Muscle of back (tissue), 13 donors: ENCODE measurements at places on chromosomes 13 and 19.

GRCh38 chr19:28519952-28520861 lies 692.7 kb downstream of the UQCRFS1 start:
- no peak for DNase-seq

DNA sequence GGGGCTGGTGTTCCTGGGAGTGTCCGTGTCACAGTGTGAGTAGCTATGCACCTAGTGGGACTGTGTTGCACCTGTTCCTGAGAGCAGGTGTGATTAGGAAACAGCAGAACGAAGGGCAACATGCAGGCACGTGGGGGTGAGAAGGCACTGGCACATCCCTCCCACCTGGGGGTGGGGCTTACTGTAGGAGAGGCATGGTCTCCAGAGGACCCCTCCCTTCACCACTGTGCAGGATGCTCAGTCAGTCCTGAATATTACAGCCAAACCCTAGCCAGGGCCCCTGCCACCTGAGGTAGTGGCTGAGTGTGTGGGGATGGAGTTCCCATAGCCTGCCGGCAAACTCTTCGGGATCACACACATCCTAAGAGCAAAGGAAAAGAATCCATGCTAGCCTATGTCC lies 99.2 kb downstream of the ZDHHC20 start:
- no peak for DNase-seq

DNA sequence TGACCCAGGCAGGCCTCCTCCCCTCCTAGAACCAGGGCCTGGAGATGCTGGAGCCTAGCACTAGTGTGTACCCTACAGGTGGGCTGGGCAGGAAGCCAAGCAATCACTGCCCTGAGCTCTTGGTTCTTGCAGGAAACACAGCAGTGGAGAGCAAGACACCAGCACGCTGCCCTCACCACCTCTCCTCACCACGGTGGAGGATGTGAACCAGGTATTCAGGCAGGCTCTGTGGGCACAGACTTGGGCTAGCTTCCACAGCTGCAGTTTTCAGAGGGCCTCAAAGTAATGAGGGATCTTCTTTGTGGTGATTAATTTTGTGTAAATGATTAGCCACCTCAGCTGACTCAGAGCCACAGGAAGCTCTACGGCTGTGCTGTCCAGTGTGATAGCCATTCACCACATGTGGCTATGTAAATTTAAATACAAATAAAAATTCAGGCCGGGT lies 13.6 kb upstream of the GPI start:
- no peak for DNase-seq

- DNase-seq = no peak
These were observed 310.6 kb upstream of the MIR17HG start for GRCh38 chr13:91036886-91037285.

- peak; percentile 35 for DNase-seq
These were observed 5.9 kb upstream of the CACNG7 start for GRCh38 chr19:53903055-53903680.

DNA sequence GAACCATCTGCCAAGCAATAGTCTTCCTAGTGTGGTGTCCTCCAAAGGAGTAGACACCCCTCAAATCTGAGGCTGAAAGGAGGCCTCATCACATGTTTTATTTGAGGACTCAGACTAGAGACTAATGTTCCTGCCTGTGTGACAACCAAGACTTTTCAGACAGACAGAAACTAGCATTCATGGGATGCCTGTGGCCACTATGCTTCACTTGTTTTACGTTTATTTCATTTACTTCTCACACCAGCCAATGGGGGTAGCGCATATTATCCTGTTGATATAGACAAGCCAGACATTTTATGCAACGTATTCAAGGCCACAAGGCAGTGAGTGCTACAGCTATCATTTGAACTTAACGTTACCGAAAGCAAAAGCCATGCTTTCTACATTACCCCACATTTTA lies 391.7 kb upstream of the HTR2A start:
- DNase-seq = no peak

DNA sequence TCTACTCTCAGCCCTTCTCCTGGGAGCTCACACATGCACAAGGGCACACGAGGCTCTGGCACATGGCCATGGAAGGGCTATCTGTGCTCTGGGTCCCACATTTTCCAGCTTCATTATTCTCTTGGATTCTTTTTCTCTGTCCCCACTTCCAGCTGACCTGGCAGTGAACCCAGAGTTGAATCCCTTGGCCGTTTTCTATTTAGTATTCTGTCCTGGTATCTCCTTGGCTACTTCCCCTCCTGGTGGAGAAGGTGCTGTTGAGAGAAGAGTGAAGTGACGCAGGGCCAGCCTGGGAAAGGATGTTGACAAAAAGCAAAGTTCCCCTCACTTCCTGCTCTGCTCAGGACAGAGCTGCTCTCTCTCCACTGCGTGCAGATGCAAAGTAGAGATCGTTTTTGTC lies 303.1 kb downstream of the IRS2 start:
- no peak for DNase-seq

GRCh38 chr19:12350890-12351197 lies 14.6 kb downstream of the ZNF442 start:
- no peak for DNase-seq

DNA sequence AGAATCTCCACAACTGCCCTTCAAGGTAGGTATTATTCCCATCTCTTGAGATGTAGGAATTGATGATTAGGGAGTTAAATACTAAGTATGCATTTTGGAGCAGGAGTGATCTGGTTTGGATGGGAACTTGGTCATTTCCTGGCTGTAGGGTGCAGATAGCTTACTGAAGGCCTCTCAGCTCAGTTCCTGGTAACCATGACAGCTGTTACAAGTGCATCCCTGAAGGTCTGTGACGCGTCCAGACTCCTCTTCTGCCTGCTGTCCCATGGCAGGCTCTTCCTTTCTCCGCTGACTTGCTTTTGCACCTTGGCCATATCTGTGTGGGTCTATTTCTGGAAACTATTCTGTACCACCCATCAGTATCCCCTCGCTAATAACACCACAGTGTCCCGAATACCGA lies 387.8 kb downstream of the ZNF536 start:
- peak; percentile 39 for DNase-seq

GRCh38 chr19:34254698-34255432 lies 511 bp downstream of the GARRE1 start:
- peak; percentile 76 for DNase-seq

- peak; percentile 71 for DNase-seq
These were observed 6.0 kb downstream of the KANK2 start for GRCh38 chr19:11191273-11191755.

- peak; percentile 47 for DNase-seq
These were observed 15.6 kb upstream of the NBEA start for GRCh38 chr13:34926508-34926907.

GRCh38 chr19:3653865-3654513 lies 27.4 kb upstream of the CACTIN start:
- no peak for DNase-seq

DNA sequence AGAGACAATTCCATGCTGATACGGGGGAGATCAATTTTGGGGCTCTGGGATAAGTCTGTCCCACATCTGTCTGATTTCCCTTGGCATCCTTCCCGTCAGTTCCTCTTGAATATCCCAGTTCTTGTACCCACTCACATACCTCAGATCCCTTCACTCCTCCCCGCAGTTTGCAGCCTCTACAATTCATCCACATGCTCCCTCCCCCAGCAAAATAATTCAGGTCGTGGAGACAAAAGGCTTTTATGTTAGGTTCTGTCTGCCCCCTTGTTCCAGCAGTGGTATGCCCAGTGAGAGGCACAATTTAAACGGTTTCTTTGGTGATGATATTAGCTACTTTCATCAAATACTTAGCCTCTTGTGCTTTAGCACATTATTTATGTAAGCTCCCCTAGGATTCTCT lies 9.6 kb downstream of the RPS16 start:
- DNase-seq = no peak

DNA sequence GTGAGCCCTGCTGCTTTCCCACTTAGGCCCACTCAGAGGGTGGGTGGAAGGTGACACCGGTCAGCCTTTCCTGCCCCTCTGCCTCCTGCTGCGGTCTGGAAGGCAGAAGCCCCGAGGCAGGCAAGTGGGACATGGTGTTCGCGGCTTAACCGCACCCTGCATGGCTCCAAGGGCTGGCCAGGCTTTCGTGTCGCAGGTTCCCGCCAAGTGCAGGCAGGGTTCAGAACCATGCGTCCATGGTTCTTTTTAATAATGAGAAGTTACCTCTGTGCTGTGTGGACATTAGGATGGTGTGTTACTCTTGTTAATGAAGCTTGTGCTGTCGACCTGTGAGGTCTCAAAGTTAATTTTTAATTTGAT lies 986 bp downstream of the DGKH start:
- DNase-seq = no peak

DNA sequence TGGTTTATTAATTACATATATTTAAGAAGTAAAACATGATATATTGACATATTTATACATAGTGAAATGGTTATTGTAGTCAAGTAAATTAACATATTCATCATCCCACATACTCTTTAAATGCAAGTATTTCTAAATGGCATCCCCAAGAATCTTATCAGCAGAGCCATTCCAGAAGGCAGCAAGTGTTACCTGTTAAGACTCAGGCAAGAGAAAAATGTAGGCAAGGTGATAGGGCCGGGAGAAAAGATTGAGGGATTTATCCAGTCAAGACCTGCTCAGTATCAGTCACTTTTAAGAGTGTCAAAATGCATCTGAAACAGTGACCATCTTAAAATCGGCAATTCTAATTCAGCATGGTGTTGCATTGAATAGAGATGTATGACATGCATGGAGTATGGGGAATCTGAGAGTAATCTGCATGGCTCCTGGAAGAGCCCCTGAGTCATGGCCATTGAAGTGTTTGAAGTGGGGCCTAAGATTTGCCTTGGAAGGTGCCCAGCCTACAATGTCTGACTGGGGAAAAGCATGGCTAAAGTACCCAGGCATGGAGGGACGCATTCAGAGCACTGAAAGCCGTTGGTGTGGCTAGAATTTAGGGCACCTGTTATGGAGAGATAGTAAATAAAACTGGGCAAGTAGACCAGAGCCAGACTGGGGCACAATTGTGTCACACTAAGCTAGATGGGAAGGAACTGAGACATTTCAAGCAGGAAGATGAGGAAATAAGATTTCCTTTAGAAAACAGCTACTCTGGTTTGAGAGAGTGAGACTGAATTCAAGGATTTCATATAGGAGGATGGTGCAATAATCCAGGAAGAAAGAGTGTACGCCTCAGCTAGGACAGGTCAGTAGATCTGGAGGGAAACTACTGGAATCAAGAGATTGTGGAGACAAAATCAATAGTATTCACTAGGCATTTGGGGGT lies 25.0 kb upstream of the C1QTNF9B start:
- no peak for DNase-seq

DNA sequence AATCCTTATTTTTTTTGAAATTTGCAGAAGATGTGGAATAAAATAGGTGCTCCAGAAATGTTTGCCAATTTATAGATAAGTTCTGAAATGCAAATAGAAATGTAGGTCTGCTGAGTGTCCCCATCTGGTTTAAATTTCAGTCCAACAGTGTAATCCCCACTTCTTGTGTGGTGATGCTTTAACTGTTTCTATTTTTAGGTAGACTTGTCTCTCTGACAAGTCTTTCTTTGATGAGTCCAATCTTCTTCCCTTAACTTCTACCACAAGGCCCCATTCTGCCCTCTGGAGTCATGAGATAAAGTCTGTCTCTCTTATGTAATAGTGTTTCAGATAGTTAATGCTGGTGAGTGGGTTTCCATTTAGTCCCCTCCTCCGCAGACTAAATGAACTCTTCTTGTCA lies 390.4 kb downstream of the RFC3 start:
- peak; percentile 26 for DNase-seq

GRCh38 chr13:97011446-97012131 lies 17.3 kb upstream of the OXGR1 start:
- no peak for DNase-seq

DNA sequence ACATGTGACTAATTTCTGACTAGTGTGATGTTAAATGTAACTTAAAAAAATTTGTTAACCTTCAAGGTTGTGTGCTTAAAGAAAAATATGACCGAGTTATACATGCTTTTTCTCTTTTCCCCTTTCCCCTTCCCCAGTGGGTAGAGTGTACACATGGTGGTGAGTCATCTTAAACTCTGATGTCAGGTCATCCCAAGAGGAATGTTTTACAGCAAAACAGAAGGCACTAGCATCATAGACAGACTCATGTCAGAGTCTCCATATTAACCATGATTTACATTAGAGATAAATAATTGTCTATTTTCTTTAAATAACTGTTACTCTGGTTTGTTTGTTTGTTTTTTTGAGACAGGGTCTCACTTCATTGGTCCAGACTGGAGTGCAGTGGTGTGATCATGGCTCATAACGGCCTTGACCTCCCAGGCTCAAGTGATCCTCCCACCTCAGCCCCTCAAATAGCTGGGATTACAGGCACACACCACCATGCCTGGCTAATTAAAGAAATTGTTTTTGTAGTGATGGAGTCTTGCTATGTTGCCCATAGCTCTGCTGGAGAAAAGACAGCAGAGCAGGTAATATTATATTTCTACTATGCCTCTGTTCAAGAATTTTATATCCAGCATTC lies 160.4 kb upstream of the PCDH9 start:
- no peak for DNase-seq

DNA sequence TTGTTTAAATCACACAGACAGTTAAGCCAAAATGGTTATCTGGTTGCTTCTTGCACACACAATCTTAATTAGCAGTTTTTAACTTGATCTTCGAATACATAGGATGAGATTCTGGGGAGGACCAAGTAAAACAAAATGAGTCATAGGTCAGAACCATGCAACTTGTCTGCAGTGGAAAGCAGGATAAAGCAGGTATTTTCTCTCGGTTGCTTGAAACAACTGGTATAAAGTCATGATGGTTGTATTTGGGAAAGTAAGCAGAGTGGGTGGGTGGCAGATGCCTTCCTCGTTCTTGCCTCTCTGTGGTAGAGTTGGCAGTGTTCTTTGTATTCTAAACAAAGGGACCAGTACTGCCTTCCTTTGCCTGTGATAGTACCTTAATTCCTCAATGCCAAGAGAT lies 167.0 kb downstream of the COG6 start:
- DNase-seq = no peak

DNA sequence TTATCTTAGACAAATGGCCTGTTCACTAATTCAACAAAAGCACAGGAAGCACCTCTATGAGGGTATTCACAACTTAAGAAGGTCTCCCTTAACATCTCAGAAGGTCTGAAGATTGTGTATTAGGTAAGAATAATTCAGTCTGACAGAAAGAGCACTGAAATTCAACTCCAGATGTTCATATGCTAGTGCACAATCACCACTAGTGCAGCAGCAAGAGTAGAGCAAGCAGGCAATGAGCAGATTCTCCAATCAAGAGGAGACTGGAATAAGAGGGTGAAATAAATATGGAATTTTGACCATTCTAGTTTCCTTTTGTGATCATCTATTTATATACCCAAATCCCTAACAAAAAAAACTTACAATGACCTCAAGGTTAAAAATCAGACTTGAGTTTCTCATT lies 52.0 kb downstream of the MPHOSPH8 start:
- no peak for DNase-seq

GRCh38 chr13:41470196-41470595 lies 12.8 kb downstream of the RGCC start:
- DNase-seq = no peak

- DNase-seq = no peak
These were observed 10.2 kb downstream of the C2CD4C start for GRCh38 chr19:398719-399118.

DNA sequence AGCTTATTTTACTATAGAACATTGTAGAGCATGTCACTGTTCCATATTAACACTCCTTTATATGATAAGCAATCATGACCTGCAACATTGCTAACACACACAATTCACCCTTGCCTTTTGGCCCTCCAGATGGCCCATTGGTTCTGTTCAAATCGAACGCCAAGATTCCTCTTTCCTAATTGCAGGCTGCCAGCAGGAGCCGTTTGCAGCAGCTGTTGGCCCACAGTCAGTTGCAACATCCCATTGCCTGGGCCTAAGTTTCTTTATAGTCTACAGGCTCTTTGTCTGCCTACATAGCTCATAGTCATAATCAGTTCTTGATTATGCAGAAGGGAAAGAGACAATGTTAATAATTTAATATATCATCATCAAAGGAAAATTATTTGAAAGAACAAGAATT lies 37.6 kb downstream of the KCTD12 start:
- no peak for DNase-seq
